Stimulated activated CD8-positive, alpha-beta memory T cell treated with anti-CD3 and anti-CD28 coated beads, Interleukin-7, amount 100 ng/mL, for 1 hour (primary cell): ENCODE measurements at places on chromosomes 7 and 10.

- no peak for DNase-seq
These were observed 123.0 kb upstream of the ADARB2 start for GRCh38 chr10:1860351-1860750.

GRCh38 chr7:52151559-52151958, 835.0 kb upstream of the COBL start:
- DNase-seq: no peak

GRCh38 chr7:95469848-95470247, 15.9 kb upstream of the ASB4 start:
- DNase-seq: no peak

DNA sequence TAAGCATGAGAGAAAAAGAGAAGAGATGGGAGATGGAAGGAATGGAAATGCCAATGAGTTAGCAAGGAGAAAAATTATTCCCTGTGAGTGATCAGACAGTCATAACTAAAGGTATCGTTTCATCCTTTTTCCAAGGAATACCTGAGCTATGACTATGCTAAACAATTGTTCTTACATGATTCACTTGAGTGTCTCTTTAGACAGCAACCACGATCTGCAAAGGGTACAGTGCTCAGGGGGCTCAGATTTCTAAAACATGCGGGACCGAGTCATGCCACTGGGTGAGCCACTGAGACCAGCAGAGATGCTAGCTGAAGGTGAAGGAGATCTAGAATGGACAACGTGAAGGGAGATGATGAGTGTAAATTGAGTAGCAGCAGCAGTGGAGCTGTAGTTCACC, 78.0 kb upstream of the CTTNBP2 start:
- DNase-seq: no peak

DNA sequence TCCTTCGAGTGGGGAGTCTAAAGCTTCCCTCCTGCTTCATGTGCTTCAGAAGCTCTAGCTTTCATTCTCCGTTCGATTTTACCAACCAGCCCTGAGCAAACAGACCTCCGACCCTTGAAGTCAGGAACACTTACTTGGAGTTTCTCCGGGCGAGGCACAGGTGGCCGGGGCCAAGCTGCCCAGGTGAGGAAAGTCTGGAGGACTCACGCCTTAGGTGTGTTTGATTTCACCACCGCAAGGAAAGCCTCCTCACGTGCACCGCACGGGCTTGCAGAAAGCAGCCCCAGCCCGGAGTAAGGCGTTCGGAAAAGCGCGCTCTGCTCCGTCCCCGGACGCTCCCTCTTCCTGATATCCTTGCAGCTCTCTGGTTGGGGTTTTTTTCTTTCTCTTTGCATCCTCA, 30.1 kb upstream of the CNPY1 start:
- no peak for DNase-seq

GRCh38 chr10:4650582-4650981, 175.4 kb upstream of the AKR1E2 start:
- DNase-seq: no peak

- DNase-seq: no peak
These were observed 169.5 kb downstream of the TMEM26 start for GRCh38 chr10:61283481-61284221.

- no peak for DNase-seq
These were observed 297.2 kb upstream of the KAT6B start for GRCh38 chr10:74529205-74529604.
